ENCODE measurements at places on chromosomes 2 and 18.

DNA sequence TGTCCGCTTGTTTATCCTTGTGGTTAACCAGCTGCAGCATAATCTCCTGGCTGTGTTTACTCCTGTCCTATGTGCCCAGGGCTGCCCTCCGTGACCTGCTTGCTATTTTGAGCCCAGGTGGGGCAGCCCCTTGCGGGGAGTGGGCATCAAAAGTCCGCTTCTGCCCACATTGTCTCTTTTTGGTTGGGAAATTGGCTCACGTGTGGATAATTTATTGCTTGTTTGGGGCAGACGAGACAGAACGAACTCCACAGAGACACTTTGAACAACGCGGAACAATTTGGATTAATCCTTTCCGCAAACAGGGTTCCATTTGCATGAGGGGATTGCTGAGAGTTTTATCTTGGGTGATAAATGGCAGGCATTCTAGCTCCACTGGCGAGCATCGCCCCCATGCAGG lies 8.1 kb upstream of the CXCR4 start:
- DNase-seq, result no peak

GRCh38 chr2:215794829-215795546 lies 218.4 kb downstream of the MREG start:
- DNase-seq, result no peak

DNA sequence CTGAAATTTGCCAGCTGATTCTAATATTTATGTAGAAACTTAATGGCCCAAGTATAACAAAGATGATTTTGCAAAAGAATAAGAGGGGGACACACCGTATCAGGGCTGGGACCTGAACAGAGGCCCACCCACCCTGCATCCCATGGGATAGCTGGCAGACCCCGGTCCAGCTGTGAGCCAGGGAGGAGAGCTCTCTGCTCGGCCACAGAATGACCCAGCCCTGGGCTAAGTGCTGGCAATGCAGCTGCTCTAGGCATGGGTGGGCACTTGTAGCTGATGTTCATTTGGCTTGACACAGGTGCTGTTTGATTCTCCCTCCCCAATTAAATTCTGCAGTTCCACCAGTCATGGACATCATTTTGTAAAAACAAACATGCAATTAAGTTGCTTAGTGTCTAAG lies 522.8 kb upstream of the RAB6C start:
- DNase-seq, result no peak

GRCh38 chr2:133581010-133581760 lies 12.9 kb upstream of the NCKAP5 start:
- no peak for DNase-seq

- no peak for DNase-seq
These were observed 92.8 kb upstream of the CDH2 start for GRCh38 chr18:28269750-28270149.

DNA sequence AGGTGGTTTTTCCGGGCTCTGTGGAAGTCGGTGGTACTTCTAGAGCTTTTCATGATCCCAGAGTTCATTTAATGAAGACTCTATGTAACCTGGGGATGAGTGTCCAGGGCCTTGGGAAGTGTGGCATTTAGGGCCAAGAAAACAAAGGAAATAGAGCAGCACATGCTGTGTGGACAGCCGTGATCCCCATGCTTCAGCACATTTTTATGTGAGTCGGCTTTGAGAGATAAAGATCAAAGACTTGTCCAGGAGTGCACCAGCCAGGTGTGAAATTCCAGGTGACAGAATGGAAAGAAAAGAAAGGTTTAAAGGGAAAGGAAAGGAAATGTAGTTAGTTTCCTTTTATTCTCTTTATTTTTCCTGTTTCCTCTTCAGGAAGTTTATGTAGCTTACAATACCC lies 258.0 kb upstream of the NRP2 start:
- DNase-seq, result no peak

- DNase-seq, result no peak
These were observed 42.1 kb upstream of the TTC39C start for GRCh38 chr18:23972453-23972852.

DNA sequence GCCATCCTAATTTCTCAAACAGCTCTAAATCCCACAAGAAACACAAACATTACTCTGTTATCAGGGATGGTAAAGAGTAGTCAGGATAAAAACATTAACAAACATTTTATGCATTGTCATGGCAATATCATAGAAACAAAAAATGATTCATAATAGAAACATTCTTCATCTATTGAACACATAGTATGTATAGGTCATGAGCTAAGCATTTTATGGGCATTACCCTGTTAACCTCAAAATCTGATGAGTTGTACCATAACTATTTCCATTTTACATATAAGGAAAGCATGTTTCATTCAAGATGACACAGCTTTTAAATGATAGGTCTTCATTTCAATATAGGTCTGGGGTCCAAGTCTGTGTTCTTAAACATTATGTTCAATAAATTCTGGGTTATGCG lies 344.9 kb downstream of the RND3 start:
- no peak for DNase-seq

- DNase-seq, result no peak
These were observed 50.4 kb downstream of the AP1S3 start for GRCh38 chr2:223786943-223787342.

GRCh38 chr2:36140391-36140790 lies 215.2 kb upstream of the CRIM1 start:
- no peak for DNase-seq

DNA sequence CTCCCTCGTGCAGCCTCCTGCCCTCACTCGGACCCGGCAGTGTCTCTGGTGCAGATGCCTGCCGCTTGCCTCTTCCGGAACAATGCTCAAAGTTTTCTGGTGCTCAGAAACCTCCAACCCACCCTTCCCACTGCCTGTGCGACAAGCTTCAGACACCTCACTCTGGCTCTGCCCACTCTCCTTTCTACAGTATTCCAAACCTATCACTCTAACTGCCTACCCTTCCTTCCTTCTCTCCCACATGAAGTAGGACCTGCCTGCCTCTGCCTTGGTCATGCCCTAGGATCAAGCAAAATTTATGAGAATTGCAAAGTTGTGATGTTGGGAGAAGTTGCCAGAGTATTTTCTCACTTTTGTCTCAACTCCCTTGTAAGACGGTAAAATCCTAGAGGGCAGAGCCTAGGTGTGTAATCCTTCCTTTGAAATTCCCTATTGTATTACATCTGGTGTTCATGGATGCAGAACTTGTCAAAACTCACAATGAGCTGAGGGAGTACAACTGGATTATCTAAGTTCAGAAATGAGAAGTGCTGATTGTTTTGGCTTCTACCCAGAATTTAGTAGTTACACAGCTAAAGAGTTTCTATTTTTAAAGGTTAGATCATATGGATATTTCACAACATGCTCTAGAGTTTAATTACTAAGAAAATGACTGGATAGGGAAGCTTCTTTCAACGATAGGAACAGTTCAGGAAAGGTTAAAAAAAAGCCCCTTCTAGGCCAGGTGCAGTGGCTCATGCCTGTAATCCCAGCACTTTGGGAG lies 7.2 kb downstream of the NPC1 start:
- DNase-seq, result no peak

DNA sequence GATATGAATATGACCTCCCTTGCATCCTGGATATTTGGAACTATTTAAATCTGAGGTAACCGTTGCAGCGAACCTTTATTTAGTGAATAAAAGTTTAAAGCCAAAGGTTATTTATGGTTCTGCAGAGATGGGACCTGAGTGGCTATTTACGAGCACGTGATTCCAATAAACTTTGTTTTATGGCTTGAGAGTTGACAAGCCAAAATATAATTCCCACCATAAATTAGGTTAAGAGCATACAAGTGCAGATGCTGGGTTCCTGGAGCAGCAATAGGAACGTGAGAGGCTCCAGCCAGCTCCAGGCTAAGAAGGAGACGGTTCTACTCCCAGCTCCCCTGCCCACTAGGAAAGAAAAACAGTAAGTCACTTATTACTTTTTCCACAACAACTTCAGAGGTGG lies 5.2 kb upstream of the HOXD4 start:
- no peak for DNase-seq

DNA sequence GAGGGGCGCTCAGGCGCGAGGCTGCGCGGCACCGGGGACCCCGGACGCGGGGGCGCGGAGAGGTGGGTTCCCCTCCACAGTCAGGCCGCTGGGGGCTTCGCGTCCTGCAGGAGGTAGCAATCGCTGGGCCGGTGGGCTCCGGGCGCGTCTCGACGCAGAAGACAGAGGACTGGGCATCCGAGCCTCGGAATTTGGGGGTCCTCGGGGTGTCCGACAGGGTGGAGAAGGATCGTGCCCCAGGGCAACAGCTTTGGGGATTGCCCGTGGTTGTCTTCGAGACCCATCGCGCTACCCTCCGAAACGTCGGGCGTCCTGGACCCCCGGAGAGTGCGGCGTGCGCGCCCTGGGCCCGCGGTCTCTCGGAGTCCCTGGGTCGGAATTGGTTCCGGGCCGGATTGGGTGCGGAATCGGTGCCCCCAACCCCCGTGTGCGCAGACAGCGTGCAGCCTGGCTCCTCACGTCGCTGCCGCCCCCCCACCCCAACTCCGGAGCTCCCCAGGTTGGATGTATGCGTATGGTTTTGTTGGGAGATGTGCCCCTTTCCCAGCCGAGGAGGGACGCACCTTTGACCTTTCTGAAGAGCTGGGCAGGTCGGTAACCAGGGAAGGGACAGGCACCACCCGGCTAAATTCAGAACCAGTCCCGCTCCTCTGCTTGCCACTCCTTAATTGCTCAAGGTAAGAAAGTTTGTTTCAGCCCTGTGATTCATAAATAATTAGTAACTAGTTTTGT lies 750 bp downstream of the NPAS2 start:
- no peak for DNase-seq

GRCh38 chr2:74267068-74267467 lies 68.7 kb downstream of the MTHFD2 start:
- no peak for DNase-seq

DNA sequence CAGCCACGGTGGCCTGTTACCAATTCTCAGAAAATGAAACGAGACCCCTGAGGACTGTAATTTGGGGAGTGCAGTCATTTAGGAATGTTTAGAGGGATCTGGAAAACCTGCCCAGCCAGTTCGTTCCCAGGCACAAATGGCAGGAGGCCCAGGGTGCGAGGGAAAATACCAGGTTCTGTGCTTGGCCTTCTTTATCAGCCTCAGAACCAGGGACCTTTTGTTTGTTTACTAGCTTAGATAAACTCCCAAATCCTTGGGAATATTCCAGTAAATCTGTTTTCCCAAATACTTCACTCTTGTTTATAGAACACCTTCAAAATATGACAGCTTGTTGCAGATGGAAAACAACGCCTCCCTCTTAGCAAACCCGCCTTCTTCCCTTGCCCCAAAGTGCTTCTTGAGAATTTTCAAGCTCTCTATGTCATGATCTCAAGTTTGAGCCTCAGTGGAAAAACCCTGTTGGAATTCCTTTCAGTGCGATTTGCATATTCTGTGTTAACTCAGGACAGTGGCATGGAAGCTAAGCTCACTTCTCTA lies 400.3 kb upstream of the SMIM21 start:
- DNase-seq, result no peak

GRCh38 chr2:160522951-160523710 lies 29.5 kb upstream of the RBMS1 start:
- no peak for DNase-seq
